Stimulated activated CD4-positive, alpha-beta T cell treated with anti-CD3 and anti-CD28 coated beads, Interleukin-1b, Interleukin-23, amount 100 ng/mL, for 4 hours (primary cell): ENCODE measurements at places on chromosomes 5 and 9.

DNA sequence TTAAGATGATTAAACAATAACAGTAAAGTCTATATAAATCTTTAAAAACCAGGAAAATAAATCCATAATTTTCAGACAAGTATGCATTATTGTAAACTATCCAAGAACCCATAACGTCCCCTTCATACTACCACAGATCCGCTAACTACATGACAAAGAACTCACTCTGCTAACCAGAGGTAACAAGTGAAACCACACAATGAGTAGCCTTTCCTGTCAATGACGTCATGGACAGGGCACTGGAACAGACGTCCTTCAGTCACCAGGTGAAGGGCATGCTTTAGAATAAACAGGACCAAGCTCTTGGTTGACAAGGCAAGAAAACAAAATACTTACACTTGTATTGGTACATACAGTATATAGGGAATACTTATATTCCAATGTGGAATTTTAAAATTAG, 45.2 kb downstream of the RNF130 start:
- no peak for DNase-seq

DNA sequence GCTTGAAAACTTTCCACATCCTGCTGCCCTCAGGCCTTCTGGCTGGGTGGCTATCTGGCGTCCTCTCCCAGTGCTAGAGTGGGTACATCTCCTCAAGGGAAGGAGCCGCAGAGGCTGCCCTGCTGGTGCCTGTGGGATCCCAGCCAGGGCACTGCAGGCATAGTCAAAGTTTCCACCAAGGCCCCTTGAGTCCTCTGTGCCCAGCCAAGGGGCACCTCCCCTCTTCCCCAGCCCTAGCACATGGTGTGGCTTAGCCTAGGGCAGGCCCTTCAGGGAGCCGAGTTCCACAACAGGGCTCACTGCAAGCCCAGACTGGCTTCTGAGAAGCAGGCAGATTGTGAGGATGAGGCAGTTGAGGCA, 103.2 kb downstream of the RGS3 start:
- DNase-seq, result no peak

- DNase-seq, result no peak
These were observed 165.3 kb downstream of the IRX2 start for GRCh38 chr5:2586016-2586715.

DNA sequence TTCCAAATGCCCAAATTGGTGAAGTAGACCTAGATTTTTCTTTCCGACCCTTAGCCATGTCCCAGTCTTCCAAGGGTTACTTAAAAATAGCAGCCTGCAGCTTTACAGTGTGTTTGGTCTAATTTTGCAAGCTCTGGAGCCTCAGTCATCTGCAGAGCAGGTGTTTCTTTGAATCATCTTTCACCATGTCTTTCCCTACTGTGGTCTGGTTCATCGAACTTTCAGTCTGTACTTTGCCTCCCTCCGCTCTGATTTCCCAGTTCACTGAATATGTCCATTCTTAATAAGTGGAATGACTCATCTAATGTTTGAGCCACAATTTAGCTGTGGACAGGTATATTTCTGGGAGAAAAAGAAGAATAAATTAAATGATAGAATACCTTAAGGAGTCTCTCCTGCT, 1060.7 kb downstream of the EFNA5 start:
- no peak for DNase-seq
